Urinary bladder (tissue), 4 donors: ENCODE measurements at places on chromosomes 4 and X. TPM values are rescaled to one million over a fixed set of nuclear protein-coding genes. Genes with fewer than 3 reads are reported as not detected.

- DNase-seq = no peak
These were observed 53.4 kb downstream of the WDR19 start for GRCh38 chr4:39235696-39236095.

HPGD gene
- 148 TPM for total RNA-seq

GRCh38 chr4:35038079-35038805 lies 1206.1 kb downstream of the ARAP2 start:
- no peak for DNase-seq

GRCh38 chrX:150405006-150405405 lies 41.9 kb downstream of the MAMLD1 start:
- DNase-seq = no peak

FAM156B gene
- 13.5 TPM for total RNA-seq

GRCh38 chrX:107440187-107440586 lies 9.3 kb upstream of the FRMPD3 start:
- DNase-seq = no peak

DNA sequence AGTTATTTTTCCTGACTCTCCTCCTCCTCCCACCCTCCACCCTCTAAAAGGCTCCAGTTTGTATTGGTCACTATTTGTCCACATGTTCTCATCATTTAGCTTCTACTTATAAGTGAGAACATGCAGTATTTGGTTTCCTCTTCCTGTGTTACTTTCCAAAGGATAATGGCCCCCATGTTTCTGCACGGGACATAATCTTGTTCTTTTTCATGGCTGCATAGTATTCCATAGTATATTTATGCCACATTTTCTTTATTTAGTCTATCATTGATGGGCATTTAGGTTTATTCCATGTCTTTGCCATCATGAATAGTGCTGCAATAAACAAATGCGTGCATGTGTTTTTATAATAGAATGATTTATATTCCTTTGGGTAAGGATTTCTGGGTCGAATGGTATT lies 167.3 kb upstream of the GRID2 start:
- no peak for DNase-seq
